ENCODE measurements at places on chromosomes 16 and 17.

DNA sequence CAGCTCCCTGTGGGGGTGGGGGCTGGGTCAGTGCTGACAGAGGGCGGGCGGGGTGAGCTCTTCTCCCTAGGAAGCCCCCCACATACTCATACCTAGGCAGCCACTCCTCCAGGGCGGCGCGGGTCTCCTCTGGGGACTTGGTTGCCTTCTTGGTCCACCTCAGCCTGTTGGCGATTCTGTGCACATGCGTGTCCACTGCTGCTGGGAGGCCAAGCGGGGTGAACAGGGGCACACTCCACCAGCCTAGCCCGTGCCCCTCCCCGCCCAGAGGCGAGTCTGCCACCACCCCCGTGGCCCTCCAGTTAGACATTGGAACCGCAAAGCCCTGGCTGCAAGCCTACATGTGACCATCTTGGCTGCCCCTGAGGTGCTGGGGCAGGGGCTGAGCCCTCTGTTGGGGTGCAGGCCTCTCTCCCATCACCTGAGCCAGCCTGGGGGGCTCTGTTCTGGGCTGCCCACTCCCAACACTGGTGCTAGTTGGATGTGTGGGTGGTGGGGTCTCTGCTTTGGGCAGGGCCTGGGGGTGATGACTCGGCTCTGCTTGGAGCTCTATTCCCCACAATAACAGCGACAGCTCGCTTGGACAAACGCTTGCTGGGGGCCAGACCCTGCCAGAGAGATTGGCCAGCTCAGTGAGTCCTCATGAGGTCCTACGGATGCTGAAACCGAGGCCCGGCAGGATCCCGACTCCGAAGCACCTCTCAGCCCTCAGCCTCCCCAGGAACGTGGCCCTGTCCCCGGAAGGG is 7.4 kb downstream of the NTHL1 start:
- DNase-seq = no peak

DNA sequence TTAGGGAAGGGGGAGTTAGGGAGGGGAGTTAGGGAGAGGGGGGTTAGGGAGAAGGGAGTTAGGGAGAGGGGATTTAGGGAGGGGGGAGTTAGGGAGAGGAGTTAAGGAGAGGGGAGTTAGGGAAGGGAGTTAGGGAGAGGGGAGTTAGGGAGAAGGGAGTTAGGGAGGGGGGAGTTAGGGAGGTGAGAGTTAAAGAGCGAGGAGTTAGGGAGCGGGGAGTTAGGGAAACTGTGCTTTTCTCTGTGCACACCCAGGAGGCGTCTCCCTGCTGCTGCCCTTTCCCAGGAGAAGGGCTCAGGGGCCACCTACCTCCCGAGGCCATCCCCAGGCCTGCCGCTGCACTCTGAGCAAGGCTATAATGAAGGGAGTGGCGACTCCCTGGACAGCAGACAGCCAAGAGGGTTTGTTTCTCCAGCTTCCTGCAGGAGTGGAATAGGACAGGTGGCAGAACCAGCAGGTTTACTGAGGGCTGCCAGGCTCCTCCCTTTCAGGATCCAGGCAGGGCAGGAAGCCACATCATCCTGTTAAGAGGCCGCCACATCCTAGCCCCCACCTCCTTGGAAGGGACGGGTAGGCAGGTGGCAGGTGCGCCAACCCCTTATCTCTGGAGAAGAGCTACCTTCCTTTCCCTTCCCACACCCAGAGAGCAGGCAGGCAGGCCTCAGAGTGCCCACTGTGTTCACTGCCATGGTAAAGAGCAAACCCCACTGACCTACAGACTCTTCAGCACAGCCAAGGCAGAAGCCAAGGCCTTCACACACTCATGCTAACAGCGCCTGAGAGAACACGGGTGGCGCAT is 4.3 kb downstream of the CANT1 start:
- DNase-seq = peak; percentile 63

DNA sequence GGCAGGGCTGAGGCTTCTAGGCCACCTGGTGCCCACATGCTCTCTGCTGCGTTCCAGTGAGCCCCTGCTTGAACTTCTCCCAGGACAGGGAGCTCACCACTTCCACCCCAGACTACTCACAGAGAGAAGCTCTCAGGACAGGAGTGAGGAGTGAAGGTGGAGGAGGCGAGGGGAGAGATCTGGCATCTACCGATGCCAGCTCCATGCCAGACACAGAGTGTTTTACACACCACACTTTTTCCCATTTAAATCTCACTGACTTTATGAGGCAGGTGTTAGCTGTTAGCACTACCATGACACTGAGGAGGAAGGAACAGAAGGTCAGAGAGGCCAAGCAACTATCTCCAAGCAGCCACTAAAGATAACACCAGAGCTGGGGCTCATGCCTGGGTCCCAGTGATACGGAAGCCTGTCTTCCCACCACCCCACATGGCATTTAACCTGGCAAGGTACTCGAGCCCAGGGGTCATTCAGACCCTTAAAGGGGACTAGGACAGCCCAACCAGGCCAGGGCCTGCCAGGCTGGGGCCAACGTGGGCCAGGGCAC is 6.8 kb downstream of the FAM83G start:
- no peak for DNase-seq

- DNase-seq = no peak
Measured at GRCh38 chr17:41521574-41522261, 3.0 kb upstream of the KRT15 start.

- no peak for DNase-seq
Measured at GRCh38 chr17:40309031-40309948, at the start of gene RARA. Gene RARA (plus strand): TSS chr17:40309180. CDS start chr17:40331219, 22,039 bp downstream.

GRCh38 chr16:85570213-85570734 is 42.8 kb upstream of the GSE1 start:
- no peak for DNase-seq

GRCh38 chr17:55063885-55064874 is 95.6 kb downstream of the STXBP4 start:
- DNase-seq = no peak

GRCh38 chr17:80381416-80381923 is 33.5 kb upstream of the ENDOV start:
- no peak for DNase-seq

DNA sequence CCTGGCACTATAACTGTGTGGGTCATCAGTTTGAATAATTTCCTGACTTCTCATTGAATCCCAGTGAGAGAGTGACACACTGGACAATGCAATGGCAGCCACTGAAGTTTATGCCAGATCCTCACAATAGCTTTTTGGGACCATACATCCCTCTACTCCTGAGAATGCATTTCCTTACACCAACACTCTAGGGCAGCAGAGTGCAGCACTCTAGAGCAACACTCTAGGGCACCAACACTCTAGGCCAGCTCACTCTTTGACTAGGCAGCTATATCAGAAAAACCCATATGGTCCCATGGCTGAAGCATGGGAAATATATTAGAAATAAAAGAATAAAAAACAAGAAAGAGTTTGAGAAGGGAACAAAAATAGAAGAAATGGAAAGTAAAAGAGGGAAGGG is 309.2 kb downstream of the MAP2K6 start:
- no peak for DNase-seq

DNA sequence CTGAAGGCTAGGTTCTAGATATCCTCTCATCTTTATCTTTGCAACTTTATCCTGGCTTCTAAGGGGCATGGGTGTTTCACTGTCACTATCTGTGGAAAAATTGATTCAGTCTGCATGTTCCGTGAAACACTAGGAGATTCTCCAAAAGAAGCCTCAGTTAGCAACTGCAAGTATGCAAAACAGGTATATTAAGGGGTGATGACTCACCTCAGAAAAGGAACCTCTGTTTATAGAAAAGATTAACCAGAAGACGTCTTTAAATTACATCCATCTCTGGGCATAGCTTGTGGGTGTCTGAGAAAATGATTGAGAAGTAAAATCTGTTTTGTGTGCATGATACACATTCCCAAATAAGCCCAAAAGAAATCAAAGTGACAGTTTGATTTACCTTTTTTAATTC is 353.8 kb upstream of the HSBP1 start:
- no peak for DNase-seq

DNA sequence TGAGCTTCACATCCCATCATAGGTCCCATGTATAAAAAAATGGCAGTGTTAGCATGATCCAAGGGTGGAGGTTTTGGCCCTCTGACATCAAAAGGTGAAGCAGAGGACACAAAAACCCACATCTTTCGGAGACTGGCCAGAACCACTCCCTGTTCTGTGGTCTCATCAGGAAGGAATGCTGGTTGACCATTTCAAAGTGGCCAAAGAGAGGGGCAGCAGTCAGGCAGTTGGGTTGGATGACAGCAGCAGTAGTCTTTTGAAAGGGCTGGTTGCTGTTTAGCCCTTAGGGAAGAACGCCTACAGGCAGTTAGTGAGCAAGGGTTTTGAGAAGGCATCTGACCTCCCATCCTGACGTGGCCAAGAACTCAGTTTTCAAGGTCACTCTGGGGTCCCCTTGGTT is 40.5 kb downstream of the LCMT1 start:
- no peak for DNase-seq

DNA sequence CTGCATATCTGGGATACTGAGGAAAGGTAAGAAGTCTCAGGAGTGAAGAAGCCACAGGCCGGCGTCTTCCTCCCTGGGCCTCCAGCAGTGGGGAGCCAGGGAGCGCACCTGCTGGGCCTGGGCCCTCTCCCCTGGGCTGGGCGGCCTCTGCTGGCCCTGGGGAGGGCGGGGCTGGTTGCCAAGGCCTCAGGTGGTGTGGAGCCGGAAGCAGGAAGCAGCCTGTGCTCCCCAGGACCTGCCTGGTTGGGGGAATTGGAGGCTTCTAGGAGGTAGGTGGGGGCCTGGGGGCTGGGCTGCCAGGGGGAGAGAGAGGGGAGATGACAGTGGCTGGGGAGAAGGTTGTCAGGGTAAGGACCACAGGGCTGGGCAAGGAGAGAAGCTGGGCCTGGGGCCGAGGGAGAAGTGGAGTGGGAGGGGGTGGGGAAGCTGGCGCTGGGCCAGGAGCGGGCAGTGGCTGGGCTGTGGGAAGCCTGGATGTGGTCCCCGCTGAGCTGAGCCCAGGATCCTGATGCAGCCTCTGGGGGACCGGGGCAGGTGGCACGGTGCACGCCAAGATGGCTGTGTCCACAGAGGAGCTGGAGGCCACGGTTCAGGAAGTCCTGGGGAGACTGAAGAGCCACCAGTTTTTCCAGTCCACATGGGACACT is at the start of gene SMIM22:
SMIM22 (plus strand) TSS at position 189 of the 647 bp plus-strand sequence; CDS start at position 555, 366 bp downstream.
- DNase-seq = peak; percentile 30

DNA sequence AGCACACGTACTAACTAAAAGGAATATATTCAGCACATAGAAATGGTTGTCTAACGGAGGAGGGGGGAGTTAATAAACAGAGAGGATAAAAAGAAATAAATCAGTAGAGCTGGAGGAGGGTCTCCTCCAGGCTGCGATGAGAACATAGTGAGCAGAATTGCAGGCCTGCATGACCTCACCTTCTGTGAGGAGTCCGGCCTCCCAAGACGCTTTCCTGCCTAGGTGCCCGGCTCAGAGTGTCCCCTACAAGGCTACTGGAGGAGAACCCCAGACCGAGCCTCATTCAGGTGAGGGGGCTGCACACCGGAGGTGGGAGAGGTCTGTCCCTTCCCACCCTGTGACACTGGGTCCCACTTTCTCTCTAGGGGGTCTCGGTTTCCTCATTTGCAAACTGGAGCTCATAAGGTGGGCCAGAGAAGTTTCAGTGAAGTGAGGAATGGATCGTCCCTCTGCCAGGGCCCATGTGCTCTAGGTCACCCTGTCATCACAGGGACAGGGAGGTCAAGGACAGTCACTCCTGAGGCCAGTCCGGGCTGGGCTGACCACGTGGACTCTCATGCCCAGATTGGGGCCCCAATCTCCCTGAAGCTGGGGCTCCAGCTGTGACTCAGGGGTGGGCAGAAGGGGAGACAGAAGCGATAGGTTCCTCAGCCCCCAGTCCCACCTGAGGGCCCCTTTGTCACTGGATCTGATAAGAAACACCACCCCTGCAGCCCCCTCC is 3.3 kb upstream of the HBM start:
- no peak for DNase-seq

DNA sequence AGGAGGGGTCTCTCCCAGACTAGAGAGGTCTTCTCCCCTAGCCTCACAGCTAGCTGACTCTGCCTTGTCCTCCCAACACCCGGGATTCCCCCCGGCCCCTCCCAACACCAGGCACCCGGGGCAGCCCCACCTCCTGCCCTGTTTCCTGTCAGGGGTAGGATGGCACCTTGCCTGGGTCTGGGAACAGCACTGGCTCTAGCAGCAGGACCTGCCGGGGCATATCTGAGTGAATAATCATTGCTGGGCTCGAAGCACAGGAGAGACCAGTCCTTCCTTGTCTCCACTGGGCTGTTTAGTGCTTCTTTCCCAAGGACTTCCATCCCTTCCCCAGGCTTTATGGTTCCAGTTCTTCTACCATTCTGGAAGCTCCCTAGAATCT is 25.7 kb downstream of the MINK1 start:
- DNase-seq = no peak

GRCh38 chr17:27563532-27563931 is 67.5 kb upstream of the LGALS9 start:
- DNase-seq = no peak

DNA sequence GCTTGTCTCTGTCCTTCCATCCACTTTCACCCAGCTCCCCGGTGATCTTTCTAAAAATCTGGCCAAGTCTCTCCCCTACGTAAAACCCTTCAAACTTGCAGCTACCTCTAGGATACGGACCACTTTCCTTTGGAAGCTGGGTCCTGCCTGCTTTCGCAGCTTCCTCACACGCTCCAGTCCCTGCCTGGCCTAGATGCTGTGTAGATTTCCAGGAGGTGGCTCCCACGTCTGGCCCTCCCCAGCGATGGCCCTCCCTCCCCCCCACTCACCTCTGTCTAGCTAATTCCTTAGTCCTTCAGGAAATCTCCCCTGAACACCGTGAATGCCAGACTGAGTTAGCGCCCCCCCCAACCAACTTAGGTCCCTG is 579 bp upstream of the LRRC59 start:
- DNase-seq = no peak

DNA sequence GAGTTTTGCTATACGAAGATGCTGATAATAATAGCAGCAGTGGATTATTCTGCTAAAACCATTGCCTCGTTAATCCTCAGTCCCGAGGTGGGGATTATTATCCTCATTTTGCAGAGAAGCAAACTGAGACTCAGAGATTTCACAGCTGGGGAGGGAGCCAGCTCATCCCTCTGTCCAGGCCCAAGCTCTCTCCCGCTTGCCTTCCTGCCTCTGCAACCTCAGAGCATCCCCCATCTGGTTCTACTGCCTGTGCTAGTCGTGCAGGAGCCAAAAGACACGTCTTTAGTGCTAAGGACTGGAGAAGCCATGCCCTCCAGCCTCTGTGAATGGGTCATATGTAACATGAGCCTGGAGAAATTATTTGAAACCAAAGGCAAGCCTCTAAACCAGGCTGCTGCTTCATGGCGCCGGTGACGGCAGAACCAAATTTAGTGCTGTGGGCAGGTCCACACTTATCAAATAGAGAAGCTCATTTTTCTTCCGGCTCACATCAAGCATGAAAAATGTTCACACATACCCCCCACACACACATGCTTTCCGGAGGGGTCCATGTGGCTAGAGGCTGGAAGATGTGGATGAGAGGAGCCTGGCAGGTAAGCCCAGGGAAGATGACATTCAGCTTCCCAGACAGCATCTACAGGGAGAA is 13.5 kb downstream of the MAPT start:
- DNase-seq = peak; percentile 7

GRCh38 chr17:13421581-13422130 is 180.1 kb downstream of the HS3ST3A1 start:
- no peak for DNase-seq

Measured in NCI-H187 (cell line).